Naive thymus-derived CD4-positive, alpha-beta T cell (primary cell): ENCODE measurements at places on chromosomes 2 and 18.

DNA sequence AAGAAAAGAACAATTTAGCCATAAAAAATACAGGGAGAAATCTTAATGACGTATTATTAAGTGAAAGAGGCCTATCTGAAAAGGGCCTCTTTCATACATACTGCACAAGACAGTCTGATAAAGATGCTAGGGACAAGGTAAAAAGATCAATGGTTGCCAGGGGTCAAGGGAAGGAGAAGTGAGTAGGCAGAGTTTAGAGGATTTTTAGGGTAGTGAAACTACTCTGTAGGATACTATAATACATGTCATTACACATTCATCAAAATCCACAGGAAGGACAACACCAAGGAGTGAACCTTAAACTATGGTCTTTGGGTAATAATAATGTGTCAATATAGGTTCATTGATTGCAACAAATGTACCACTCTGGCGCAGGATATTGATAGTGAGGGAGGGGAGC, 289.3 kb downstream of the FSIP2 start:
- no peak overlapping the region for H3K27ac ChIP-seq
- H3K27me3 ChIP-seq = no peaks in the 10 kb centered on the region
- H3K4me1 ChIP-seq = no peaks in the 10 kb centered on the region

GRCh38 chr18:57881818-57882413, 78.8 kb upstream of the ATP8B1 start:
- H3K27ac ChIP-seq = no peak overlapping the region
- H3K27me3 ChIP-seq = no peaks in the 10 kb centered on the region
- peak; percentile 2 for DNase-seq
- H3K4me1 ChIP-seq = no peaks in the 10 kb centered on the region
- H3K4me3 ChIP-seq = no peak overlapping the region
- H3K36me3 ChIP-seq = no peaks in the 10 kb centered on the region

DNA sequence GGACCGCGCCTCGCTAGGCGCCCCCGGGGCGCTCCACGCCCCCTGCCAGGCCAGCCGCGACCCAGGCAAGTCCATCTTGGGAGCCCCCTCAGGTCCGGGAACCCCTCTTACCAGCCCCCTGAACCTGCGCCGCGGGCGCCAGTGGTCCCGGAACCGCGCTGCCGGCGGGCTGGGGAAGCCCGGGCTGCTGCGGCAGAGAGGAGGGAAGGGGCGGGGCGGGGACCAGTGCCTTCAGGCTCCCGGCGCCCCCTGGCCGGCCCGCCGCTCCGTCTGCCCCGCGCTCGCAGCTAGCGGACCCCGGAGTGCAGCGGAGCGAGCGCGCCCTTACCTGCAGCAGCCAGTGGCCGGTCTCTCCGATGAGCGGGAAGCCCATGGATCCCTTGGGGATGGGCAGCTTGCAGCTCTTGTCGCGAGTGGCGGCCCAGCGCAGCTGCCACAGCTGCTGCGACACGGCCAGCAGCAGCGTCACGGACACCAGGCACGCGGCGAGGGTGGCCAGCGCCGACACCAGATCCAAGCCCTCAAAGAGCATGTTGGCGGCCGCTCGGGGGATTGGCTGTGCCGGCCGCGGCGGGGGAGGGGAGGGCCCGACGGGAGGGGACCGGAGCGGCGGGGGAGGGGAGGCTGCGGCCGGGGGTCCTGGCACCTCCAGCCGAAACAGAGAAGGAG, at the start of gene CYP26B1:
Gene CYP26B1, minus strand, starts transcription at position 560 of the 669 bp plus-strand sequence. Its CDS starts 28 bp downstream, at position 532.
- H3K4me1 ChIP-seq = peaks cover 12% of the 10 kb centered on the region
- H3K27me3 ChIP-seq = peaks cover 6% of the 10 kb centered on the region
- no peak within 1 kb of the TSS for H3K27ac ChIP-seq
- no peak within 1 kb of the TSS for H3K4me3 ChIP-seq
- no peak for DNase-seq

GRCh38 chr2:140117386-140117785, 1337.2 kb upstream of the NXPH2 start:
- H3K36me3 ChIP-seq = no peaks in the 10 kb centered on the region
- no peak for DNase-seq
- H3K4me1 ChIP-seq = no peaks in the 10 kb centered on the region
- no peak overlapping the region for H3K27ac ChIP-seq

GRCh38 chr2:17162713-17163112, 355.5 kb downstream of the RAD51AP2 start:
- no peak for DNase-seq
- no peak overlapping the region for H3K27ac ChIP-seq
- H3K4me1 ChIP-seq = no peaks in the 10 kb centered on the region
- no peak overlapping the region for H3K4me3 ChIP-seq
- no peaks in the 10 kb centered on the region for H3K27me3 ChIP-seq

DNA sequence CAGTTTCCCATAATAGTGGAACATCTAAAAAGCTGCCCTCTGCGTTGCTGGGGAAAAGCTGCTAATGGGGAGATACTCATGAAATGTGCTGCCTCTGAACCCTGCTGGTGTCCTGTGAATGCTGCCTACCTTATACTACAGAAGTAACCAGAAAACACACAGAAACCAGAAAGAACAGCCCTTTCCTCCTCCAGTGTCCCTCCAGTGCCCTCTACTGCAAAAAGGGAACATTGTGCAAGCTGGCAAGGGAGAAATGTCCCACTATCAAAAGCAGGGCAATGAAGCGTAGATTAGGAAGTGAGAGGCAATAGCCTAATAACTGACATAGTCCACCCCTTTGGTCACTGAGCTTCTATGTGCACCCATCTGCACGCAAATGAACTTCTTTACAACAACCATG, 162.7 kb upstream of the ETAA1 start:
- no peak overlapping the region for H3K4me3 ChIP-seq
- no peak for DNase-seq
- no peaks in the 10 kb centered on the region for H3K4me1 ChIP-seq
- H3K36me3 ChIP-seq = no peaks in the 10 kb centered on the region

GRCh38 chr2:40364151-40364874, 87.6 kb downstream of the SLC8A1 start:
- H3K27me3 ChIP-seq = no peaks in the 10 kb centered on the region
- H3K27ac ChIP-seq = no peak overlapping the region
- no peak overlapping the region for H3K4me3 ChIP-seq
- no peak for DNase-seq
- H3K36me3 ChIP-seq = no peaks in the 10 kb centered on the region
- H3K4me1 ChIP-seq = no peaks in the 10 kb centered on the region

- no peak for DNase-seq
- H3K27ac ChIP-seq = no peak overlapping the region
- H3K4me3 ChIP-seq = no peak overlapping the region
- no peaks in the 10 kb centered on the region for H3K27me3 ChIP-seq
- no peaks in the 10 kb centered on the region for H3K4me1 ChIP-seq
These were observed 141.6 kb downstream of the SP3 start for GRCh38 chr2:173823543-173823939.

- no peaks in the 10 kb centered on the region for H3K27me3 ChIP-seq
- H3K36me3 ChIP-seq = no peaks in the 10 kb centered on the region
- peak; percentile 63 for DNase-seq
- peak overlapping the region; percentile 18 for H3K27ac ChIP-seq
- no peak overlapping the region for H3K4me3 ChIP-seq
These were observed 72.7 kb upstream of the MGAT5 start for GRCh38 chr2:134181219-134181618.

- no peak overlapping the region for H3K4me3 ChIP-seq
- no peaks in the 10 kb centered on the region for H3K36me3 ChIP-seq
- no peak overlapping the region for H3K27ac ChIP-seq
- H3K27me3 ChIP-seq = no peaks in the 10 kb centered on the region
- no peak for DNase-seq
- no peaks in the 10 kb centered on the region for H3K4me1 ChIP-seq
These were observed 13.7 kb downstream of the HS6ST1 start for GRCh38 chr2:128304715-128305554.

DNA sequence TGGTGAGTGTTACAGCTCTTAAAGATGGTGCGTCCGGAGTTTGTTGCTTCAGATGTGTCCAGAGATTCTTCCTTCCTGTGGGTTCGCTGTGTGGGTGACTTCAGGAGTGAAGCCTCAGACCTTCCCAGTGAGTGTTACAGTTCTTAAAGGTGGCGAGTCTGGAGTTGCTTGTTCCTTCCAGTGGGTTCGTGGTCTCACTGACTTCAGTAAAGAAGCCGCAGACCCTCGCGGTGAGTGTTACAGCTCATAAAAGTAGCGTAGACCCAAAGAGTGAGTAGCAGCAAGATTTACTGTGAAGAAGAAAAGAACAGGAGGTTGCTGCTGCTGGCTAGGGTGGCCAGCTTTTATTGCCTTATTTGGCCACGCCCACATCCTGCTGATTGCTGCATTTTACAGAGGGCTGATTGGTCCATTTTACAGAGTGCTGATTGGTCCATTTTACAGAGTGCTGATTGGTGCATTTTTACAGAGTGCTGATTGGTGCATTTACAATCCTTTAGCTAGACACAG, 34.0 kb upstream of the SPTBN1 start:
- peak overlapping the region; percentile 22 for H3K4me3 ChIP-seq
- no peaks in the 10 kb centered on the region for H3K27me3 ChIP-seq
- H3K27ac ChIP-seq = no peak overlapping the region
- no peak for DNase-seq

DNA sequence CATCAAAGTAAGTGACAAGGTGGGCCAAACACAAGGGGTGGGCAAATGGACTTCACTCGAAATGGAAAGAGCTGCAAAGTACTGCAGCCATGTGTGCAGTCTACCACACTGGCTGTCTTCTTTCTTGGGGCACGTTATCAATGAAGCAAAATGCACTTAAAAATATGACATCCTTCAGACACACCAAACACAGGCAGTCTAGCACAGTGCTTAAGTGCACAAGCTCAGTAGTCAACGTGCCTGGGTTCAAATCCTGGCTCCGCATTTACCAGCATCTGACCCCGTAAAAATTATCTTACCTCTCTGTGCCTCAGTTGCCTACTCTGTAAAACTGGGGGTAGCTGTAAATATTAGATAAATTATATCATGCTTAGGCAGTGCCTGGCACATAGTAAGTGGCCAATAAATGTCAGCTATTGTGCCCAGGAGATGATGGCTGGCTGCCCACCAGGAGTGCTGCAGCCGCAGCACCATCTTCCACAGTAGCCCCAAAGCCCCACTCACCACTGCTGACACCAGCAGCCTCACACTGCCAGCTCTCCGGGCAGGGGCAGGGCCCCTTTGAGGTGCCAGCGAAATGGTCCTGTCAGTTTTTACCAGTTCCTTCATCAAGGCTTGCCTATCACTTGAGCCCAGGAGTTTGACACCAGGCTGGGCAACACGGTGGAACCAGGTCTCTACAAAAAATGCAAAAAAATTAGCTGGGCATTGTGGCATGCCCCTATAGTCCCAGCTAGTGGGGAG, 121.8 kb upstream of the SLC1A4 start:
- peaks cover 5% of the 10 kb centered on the region for H3K4me1 ChIP-seq
- H3K36me3 ChIP-seq = no peaks in the 10 kb centered on the region
- H3K4me3 ChIP-seq = no peak overlapping the region
- H3K27ac ChIP-seq = no peak overlapping the region

DNA sequence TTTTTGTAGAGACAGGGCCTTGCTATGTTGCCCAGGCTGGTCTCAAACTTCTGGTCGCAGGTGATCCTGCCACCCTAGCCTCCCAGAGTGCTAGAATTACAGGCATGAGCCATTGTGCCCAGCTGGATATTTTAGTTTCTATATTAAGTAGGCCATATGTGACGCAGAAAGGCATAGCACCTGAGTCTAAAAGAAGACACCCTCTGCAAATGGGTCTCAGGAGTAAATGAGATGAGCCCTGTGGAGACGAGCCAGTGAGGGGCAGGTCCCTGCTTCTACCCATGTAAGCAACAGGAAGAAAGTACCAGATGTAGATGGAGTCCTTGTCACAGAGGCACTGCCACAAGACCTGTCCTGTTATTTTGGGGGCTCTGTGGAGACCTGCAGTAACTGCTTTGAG, 322.4 kb downstream of the PTPRM start:
- no peak overlapping the region for H3K4me3 ChIP-seq
- no peaks in the 10 kb centered on the region for H3K36me3 ChIP-seq

- no peaks in the 10 kb centered on the region for H3K27me3 ChIP-seq
- H3K4me3 ChIP-seq = no peak overlapping the region
- H3K4me1 ChIP-seq = peaks cover 27% of the 10 kb centered on the region
- H3K36me3 ChIP-seq = peaks cover 18% of the 10 kb centered on the region
- H3K27ac ChIP-seq = no peak overlapping the region
These were observed 82.3 kb downstream of the STPG4 start for GRCh38 chr2:47072728-47073191.

GRCh38 chr2:100980046-100980445, 22.0 kb upstream of the RPL31 start:
- no peaks in the 10 kb centered on the region for H3K27me3 ChIP-seq
- no peaks in the 10 kb centered on the region for H3K36me3 ChIP-seq
- no peak overlapping the region for H3K4me3 ChIP-seq
- no peaks in the 10 kb centered on the region for H3K4me1 ChIP-seq
- no peak for DNase-seq

DNA sequence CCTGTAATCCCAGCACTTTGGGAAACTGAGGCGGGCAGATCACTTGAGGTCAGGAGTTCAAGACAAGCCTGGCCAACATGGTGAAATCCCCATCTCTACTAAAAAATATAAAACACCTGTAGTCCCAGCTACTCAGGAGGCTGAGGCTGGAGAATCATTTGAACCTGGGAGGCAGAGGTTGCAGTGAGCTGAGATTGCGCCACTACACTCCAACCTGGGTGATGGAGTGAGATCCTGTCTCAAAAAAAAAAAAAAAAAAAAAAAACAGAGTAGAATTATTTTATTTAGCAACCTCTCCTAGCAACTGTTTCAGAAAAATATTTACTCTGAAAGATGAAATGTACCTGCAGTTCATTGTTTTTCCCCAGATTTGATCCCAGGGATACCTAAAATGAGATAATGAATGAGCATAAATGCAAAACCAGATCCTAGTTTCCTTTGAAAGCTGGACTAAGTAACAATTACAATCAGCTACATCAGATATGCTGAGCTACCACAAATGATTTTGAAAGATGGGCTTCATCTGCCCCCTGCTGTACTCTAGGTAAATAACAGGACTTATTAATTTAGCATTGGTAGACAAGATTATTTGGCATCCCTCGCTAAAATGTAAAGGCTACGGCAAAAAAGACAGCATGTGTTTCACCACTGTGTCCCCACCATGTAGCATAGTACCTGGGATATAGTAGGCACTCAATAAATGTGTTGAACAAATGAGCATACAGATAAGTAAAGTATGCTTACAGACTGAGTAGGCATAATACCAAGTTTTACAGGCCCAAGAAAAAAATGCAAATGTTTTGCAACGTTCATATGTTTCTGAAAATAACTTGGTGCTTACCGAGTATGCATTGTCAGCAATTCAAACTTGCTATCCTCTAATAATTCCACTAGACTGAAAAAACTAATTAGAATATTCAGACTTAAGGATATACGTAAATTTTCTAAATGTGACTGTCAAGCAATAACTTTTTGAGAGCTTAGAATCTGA, 102.5 kb downstream of the ATL2 start:
- no peaks in the 10 kb centered on the region for H3K27me3 ChIP-seq
- H3K36me3 ChIP-seq = no peaks in the 10 kb centered on the region
- H3K4me1 ChIP-seq = no peaks in the 10 kb centered on the region

GRCh38 chr2:13550285-13551231, 833.8 kb downstream of the TRIB2 start:
- H3K4me3 ChIP-seq = no peak overlapping the region
- H3K27ac ChIP-seq = no peak overlapping the region
- H3K27me3 ChIP-seq = no peaks in the 10 kb centered on the region
- DNase-seq = no peak
- no peaks in the 10 kb centered on the region for H3K4me1 ChIP-seq

GRCh38 chr18:2027756-2028155, 543.5 kb downstream of the METTL4 start:
- DNase-seq = no peak
- H3K4me1 ChIP-seq = no peaks in the 10 kb centered on the region
- H3K4me3 ChIP-seq = no peak overlapping the region
- H3K27ac ChIP-seq = no peak overlapping the region
